ENCODE measurements at places on chromosomes 3 and 15.

GRCh38 chr3:143775459-143775858 is 72.8 kb downstream of the SLC9A9 start:
- DNase-seq, result peak; percentile 68

GRCh38 chr15:84609818-84610525 is 9.2 kb downstream of the ZSCAN2 start:
- DNase-seq, result no peak

- no peak for DNase-seq
Measured at GRCh38 chr15:59550956-59551355, 60.6 kb upstream of the GCNT3 start.

GRCh38 chr15:92071045-92071634 is 217.6 kb downstream of the SLCO3A1 start:
- DNase-seq, result no peak

GRCh38 chr15:69583626-69584025 is 131.0 kb downstream of the RPLP1 start:
- no peak for DNase-seq

- no peak for DNase-seq
Measured at GRCh38 chr3:31462050-31462569, 70.6 kb upstream of the STT3B start.

DNA sequence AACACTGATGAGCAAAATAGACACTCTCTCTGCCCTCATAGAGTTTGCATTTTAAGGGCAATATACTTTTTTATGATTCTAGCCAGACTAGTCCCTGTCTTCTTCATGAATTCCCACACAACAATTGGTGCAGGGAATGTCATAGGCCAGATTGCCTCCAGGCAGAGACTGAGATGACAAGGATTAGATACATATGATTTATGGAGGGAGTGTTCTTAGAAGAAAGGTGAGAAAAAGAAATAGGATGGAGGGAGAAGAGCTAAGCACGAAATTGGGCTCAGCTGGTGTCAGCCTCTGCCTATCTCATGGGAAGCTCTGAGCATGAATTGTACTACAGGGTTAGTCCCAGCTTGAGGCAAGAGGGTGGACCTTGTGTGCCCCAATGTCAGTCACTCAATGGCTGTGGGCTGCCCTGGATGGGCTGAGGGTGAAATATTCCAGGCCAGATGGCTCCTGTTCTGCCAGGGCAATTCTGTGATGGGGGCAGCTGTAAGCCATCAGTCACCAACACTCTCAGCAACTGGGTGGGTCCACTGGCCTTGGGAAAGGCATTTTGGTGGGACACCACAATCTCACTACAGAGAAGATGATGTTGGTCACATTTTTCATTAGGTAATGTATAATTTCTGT is 31.1 kb downstream of the EIF1B start:
- no peak for DNase-seq

- no peak for DNase-seq
Measured at GRCh38 chr3:157832588-157832987, 273.6 kb downstream of the SHOX2 start.

DNA sequence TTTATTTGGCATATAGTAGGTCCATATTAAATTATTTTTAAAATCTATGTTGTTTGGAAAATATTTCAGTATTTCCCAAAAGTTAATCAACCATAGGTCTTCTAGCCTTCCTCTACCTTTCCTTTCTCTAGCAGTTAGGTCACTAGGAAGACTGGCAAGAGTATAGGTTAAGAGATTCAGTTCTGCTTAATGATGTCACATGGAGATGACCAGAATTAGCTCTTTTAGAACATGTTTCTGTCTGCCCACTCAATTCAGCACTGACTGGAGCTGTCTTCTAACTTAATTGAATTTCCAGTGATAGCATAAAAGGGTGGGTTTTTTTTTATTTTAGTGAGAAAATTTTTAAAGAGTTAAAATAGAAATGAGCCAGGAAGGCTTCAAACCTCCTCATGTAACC is 23.8 kb upstream of the ZBED2 start:
- no peak for DNase-seq

GRCh38 chr3:100761211-100761942 is 52.1 kb downstream of the TFG start:
- peak; percentile 14 for DNase-seq

GRCh38 chr3:117104381-117104780 is 394.8 kb downstream of the TUSC7 start:
- DNase-seq, result no peak

GRCh38 chr3:168812234-168812633 is 716.5 kb upstream of the GOLIM4 start:
- no peak for DNase-seq

DNA sequence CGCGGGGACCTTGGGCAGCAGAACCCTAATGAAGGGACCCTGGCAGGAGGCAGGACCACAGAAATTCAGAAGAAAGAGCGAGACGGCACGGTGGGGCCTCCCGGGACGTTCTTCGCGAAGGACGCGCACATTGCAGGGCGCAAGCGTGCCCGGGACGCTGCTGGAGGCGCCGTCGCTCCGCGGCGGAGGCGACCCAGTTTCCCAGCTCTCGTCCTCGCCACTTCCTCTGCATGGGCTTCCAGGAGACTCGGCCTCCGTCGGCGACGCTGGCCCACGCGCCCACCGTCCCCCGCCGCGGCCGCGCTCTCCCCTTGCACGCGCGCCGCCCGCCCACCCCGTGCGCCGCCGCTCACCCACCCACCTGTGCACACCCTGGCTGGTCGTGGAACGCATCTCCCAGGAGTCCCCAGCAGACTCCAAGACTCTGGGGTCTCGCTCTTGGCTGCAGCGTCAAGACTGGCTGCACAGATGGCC is 31.8 kb upstream of the SMAD3 start:
- no peak for DNase-seq

GRCh38 chr15:95291898-95292472 is 1038.5 kb upstream of the NR2F2 start:
- peak; percentile 51 for DNase-seq

- peak; percentile 70 for DNase-seq
Measured at GRCh38 chr15:29825227-29825626, 3.0 kb upstream of the TJP1 start.
